ENCODE measurements at places on chromosomes 7 and 10. TPM values are rescaled to one million over a fixed set of nuclear protein-coding genes. Genes with fewer than 3 reads are reported as not detected.
A peak's percentile ranks its signal among the peaks of the same experiment; 100 is the strongest.

- no peak for DNase-seq
These were observed 74.6 kb upstream of the EGFR start for GRCh38 chr7:54944179-54944578.

DNA sequence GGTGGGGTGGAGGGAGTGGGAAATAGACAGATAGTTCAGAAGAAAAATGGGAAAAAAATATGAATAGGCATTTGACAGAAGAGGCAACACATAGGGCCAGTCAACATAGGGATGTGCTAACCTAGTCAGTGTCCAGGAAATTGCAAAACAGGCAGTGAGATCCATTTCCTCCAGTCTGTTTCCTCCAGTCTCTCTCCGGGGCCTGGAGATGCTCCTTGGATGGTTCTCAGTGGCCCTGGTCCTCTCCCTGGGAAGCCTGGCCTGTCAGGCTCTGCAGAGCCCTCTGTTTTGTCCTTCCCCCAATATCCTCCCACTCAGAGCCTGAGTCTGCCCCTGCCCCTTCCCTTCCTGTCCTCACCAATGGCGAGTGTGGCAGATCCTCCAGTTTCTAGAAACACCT lies 52.6 kb downstream of the SYPL1 start:
- DNase-seq = no peak

DNA sequence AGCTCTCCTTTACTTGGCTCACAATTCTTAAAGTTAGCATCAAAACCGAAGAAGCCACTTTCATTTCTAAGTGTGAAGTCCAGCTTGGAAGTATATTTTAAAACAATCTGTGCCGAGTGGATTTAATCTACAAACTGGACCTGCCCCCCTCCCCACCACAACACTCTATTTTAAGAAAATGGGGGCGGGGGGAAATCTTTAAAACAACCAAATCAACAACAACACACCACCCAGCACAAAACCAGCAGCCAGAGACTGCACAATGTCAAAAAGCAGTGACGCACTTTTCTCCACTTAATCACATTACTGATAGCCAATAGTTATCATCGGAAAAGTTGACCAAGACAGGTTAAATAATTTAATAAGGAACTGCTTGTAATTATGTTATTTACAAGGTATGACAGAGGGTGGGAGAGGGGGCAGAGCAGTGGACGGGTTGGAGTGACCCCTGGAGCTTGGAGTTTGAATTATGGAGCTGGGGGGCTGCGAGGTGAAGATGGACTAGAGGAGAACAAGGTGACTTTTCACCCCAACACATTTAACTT lies 2.8 kb downstream of the EBF3 start:
- DNase-seq = no peak

DNA sequence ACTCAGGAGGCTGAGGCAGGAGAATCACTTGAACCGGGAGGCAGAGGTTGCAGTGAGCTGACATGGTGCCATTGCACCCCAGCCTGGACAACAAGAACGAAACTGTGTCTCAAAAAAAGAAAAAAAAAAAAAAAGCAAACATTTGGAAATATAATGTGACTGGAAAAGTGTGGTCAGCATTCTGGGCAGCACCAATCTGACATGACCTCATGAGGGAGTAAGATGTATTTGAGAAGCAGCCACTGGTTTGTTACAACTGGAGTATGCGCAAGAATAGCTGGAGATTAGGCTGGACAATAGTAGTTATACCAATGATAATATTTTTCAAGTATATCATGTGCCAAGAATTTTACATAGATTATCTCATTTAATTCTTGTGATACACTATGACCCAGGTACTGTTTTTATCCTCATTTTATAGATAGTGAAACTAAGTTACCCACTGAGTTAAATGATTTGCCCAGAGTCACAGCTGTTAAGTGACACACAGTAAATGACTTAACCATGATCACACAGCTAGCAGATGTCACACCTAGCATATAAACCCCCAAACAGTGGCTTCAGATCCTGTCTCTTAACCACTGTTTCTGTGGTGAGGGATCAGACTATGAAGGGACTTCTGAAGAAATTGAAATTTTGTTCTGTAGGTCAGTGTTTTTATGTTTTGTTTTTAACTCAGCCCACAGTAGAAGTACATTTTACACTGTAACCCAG lies 11.1 kb downstream of the MCU start:
- no peak for DNase-seq

GRCh38 chr10:77925795-77926565 lies 575 bp downstream of the DLG5 start:
- peak; percentile 84 for DNase-seq

- DNase-seq = no peak
These were observed 59.7 kb downstream of the ZNF365 start for GRCh38 chr10:62433901-62434300.

GRCh38 chr10:11197266-11197712 lies 179.6 kb downstream of the CELF2 start:
- DNase-seq = no peak

GRCh38 chr7:31052841-31053601 lies 913 bp downstream of the ADCYAP1R1 start:
- peak; percentile 69 for DNase-seq

DNA sequence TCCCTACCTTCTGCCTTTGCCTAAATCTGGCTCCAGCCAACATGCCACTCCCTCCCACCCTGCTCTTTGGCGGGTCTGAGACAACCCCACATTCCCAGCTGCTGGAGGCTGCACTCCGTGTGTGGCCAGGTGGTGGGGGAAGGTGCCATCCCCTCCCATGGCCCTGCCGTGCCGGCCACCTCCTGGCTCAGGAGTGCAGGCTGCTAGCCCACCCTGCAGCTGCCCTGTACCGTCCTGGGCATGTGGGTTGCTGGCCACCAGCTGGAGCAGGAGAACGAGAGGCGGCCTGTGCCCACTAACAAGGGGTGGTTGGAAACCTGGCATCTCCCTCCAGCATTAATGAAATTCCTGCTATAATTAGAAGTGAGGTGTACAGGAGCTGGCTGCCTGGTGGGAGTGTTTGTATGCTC lies 97.6 kb downstream of the ZMIZ1 start:
- no peak for DNase-seq

GRCh38 chr7:122984021-122984420 lies 11.5 kb downstream of the TAS2R16 start:
- DNase-seq = no peak

GRCh38 chr10:33183655-33184054 lies 150.8 kb downstream of the NRP1 start:
- no peak for DNase-seq

- DNase-seq = no peak
These were observed 63.5 kb upstream of the FRMD4A start for GRCh38 chr10:14394179-14394578.

DNA sequence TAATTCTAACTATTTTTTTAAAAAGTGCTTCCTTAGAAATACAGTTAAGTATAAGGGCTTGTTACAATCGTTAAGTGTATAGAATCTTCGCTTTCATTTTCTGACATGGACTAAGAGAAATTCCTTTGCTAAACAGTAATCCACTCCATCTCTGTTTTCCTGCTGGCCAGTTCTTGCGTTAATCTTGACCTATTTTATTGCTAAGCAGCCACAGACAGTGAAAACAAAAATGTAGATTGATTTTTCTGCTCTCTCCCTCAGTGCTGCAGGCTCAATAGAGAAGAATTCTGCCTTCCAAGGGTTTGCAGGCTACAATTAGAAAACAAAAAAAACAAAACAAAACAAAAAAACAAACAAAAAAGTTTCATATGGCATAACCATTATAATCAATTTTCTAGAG lies 310.4 kb upstream of the ADARB2 start:
- DNase-seq = no peak

DNA sequence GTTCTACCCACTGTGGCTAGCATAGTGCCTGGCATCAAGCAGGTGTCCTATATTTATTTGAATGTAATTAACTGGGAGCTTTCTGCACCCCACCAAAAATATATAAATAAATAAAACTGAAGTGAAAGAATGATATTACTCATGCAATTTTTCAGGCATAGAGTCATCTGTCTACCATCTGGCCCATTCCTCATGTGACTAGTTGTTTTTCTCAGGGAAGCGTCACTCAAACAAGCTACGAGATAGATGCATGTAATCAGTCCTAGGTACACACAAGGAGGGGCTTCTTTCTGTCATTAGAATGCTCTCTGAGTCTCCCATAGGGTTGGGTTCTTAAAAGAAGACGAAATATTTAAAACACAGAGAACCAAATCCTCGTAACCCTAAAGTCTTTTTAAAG lies 255.5 kb upstream of the KMT2E start:
- no peak for DNase-seq

DNA sequence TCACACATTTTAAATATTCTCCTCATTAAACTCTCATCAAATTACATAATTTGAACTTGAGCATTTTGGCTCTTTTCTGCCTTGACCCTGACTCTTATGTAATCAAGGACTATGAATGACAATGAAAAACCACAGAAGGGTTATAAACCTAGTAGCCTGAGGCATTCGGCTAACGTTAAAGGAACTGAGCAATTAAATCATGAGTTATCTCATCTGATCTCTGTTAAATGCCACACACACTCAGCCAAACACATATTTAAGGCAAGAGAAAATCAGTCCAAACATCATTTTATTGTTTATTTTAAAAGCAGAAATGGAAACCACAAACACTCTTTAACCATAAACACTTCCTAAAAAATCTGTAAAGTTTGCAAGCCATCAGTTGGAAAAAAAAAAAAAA lies 204.3 kb downstream of the DGKI start:
- DNase-seq = no peak

DNA sequence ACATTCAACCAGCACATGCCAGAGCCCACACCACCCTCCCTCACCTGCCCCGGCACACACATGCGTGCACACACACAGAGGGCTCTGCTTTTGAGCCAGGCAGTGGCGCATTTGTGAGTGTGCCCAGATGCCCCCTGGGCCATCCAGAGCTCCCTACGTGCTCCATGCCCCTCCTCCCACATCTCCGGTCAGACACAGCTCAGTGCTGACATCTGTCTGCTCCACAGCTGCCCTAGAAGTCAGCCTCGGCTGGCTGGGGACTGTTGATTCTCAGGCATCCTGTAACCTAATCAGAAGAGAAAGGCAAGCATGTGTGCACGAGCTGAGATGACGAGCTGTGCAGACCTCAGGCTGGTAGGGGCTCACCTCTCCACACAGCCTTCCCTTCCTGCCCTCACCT lies 135.1 kb downstream of the ZMIZ1 start:
- DNase-seq = no peak

DNA sequence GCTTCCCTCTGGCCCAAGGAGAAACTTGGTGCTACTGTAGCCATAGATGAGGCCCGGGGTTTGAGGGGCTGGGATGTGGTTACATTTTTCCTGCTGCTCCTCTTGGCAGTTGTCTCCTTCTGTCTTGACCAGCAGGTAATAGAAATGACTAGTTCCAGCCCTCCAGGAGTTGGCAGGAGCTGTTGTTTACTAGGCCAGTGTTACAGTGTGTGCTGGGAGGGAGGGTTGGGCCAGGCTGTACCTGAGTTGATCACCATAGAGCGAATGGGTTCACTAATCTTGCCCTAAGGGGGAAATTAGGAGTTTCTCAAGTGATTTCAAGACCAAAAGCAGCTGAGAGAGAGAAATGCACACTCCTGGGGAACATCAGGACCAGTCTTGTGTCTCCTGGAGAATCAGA lies 34.9 kb downstream of the PAX2 start:
- DNase-seq = no peak

The SPAG6 gene
- 0.34 TPM for total RNA-seq

The ABCB1 gene
- total RNA-seq = 0.88 TPM

The NUTM2D gene
- total RNA-seq = 1.5 TPM

The UCMA gene
- total RNA-seq = 4.1 TPM

The TWIST1 gene
- 0.31 TPM for total RNA-seq

The GNGT1 gene
- total RNA-seq = 0.26 TPM

The CDHR1 gene
- 10.5 TPM for total RNA-seq

All from H1 (cell line).